Testis (tissue), 5 donors: ENCODE measurements at places on chromosomes 7 and 10. TPM values are rescaled to one million over a fixed set of nuclear protein-coding genes. Genes with fewer than 3 reads are reported as not detected.
A peak's percentile ranks its signal among the peaks of the same experiment; 100 is the strongest.

DNA sequence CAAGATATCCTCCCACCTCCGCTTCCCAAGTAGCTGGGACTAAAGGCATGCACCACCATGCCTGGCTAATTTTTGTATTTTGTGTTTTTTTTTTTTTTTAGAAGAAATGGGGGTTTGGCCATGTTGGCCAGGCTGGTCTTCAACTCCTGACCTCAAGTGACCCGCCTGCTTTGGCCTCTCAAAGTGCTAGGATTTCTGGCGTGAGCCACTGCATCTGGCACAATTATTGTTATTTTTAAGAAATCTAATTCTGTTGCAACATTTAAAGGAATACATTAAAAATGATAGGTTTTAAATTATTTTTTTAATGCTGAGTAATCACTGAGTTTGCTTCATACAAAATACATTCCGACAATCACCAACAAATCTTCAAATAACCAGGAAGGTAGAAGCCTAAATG lies 178.1 kb upstream of the SEMA3E start:
- no peaks in the 10 kb centered on the region for H3K36me3 ChIP-seq
- DNase-seq: no peak
- no peak overlapping the region for H3K4me3 ChIP-seq
- no peaks in the 10 kb centered on the region for H3K27me3 ChIP-seq
- no peaks in the 10 kb centered on the region for H3K4me1 ChIP-seq
- H3K27ac ChIP-seq: no peak overlapping the region

DNA sequence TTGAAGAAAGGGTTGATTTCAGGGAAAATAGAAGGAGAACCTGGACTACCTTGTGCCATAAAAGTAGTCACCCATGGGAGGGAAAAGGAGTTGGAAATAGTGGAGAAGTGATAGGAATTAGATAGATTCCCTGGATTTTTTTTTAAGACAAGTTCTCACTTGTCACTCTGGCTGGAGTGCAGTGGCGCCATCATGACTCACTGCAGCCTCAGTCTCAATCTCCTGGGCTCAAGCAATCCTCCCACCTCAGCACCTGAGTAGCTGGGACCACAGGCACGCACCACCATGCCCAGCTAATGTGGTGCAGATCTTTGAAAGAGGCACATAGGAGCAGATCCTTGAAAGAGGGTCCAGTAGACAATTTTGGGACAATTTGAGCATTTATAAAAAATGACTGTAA lies 9.5 kb upstream of the BLNK start:
- DNase-seq: no peak
- no peak overlapping the region for H3K27ac ChIP-seq
- no peaks in the 10 kb centered on the region for H3K27me3 ChIP-seq
- no peaks in the 10 kb centered on the region for H3K4me1 ChIP-seq

GRCh38 chr7:127890726-127891125 lies 140.5 kb downstream of the LRRC4 start:
- no peak for DNase-seq
- H3K27ac ChIP-seq: no peak overlapping the region
- peaks cover 21% of the 10 kb centered on the region for H3K4me1 ChIP-seq
- no peaks in the 10 kb centered on the region for H3K36me3 ChIP-seq

- H3K36me3 ChIP-seq: no peaks in the 10 kb centered on the region
- H3K27me3 ChIP-seq: no peaks in the 10 kb centered on the region
- no peak overlapping the region for H3K4me3 ChIP-seq
- H3K27ac ChIP-seq: no peak overlapping the region
- H3K4me1 ChIP-seq: no peaks in the 10 kb centered on the region
Observed at GRCh38 chr10:124016804-124017375, 76.5 kb downstream of the CHST15 start.

DNA sequence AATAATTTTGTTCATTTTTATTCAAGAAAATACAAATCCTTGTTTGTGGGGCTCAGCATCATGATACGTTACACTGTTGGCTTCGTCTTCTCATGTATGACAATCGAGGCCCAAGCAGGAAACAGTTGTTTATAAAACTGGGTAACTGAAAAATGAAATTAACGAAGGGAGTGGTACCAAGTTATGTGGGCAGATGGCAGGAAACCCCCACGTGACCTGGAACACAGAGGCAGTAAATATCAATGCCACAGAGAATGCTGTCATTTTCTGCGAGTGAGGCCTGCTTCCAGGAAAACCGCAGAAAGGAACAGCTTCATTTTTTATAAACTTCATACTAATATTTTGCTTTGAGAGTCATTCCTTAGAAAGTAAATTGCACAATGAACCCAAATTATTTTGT lies 201.0 kb upstream of the ADARB2 start:
- H3K36me3 ChIP-seq: no peaks in the 10 kb centered on the region
- no peak overlapping the region for H3K27ac ChIP-seq

DNA sequence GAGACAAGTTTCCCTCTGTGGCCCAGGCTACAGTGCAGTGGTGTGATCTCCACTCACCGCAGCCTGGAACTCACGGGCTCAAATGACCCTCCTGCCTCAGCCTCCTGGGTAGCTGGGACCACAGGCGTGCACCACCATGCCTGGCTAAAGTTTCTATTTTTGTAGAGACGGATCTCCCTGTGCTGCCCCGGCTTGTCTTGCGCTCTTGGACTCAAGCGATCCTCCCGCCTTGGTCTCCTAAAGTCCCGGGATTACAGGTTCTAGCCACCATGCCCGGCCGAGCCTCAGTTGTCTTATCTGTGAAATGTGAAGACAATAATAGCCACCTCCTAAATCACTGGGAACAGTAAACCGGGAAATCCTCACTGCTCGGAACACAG lies 88.1 kb downstream of the FOXL3 start:
- H3K4me1 ChIP-seq: peaks cover 10% of the 10 kb centered on the region
- H3K36me3 ChIP-seq: no peaks in the 10 kb centered on the region
- no peaks in the 10 kb centered on the region for H3K27me3 ChIP-seq
- no peak overlapping the region for H3K27ac ChIP-seq

- H3K27ac ChIP-seq: no peak overlapping the region
- H3K27me3 ChIP-seq: no peaks in the 10 kb centered on the region
- no peak for DNase-seq
- no peaks in the 10 kb centered on the region for H3K36me3 ChIP-seq
Observed at GRCh38 chr10:117663750-117664149, 121.2 kb downstream of the EMX2 start.

DNA sequence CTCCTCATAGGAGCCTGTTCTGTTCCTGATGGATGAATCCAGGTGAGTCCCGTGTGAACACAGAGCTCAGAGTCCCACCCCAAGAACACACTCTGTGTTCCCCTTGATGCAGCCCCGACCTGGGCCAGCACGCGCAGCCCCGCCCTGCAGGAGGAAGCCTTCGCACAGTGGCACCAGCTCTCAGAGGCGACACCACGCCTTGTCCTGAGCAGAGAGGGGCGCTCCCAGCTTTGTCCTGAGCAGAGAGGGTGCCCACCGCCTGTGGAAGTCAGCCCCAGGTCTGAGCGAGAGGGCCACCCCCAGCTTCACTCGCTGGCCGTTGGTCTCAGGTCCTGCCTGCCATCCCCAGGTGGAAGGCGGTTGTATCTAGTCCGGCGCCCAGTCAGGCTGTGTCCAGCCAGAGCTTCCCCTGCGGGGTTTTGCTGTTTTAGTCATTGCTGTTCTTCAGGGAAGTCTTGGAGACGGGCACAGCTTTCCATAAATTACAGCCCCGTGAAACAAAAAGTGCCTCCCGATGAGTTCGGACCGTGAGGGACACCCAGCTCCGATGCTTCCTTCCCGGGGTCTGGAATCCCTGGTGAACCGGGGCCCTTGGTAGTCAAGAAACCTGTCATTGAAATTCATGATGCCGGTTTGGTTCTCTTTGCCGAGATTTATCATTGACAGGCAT lies 43.6 kb downstream of the NKX6-2 start:
- no peaks in the 10 kb centered on the region for H3K36me3 ChIP-seq
- H3K4me3 ChIP-seq: no peak overlapping the region
- DNase-seq: no peak
- no peak overlapping the region for H3K27ac ChIP-seq
- no peaks in the 10 kb centered on the region for H3K27me3 ChIP-seq

DNA sequence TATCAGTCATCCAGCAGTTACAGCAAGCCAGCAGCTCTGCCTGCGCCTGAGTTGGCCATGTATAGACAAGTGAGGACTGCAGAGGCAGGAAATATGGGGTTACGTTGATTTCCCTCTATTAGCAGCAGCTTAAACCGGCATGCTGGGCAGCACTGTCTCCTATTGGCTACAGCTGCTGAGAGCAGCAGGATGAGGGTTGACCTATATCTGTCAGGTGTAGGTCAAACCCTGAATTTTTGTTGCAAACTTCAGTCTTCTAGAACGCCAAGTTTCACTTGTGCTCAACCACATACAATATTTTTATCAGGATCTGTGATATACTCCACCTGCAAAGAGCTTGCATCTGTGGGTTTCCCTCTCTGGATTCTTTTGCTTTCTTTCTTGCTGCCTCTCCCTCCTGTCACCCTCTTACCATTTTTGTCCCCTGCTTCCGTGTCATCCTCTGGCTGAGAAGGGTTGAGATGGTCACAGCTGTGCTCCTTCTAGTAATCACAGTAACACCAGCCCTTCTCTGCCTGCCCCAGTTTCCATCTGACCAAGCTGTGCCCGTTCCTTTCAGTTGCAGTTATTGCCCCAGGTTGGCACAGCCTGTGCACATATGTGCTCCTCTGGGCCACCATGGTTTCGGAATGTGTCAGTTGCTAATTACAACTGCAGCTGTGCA lies 23.8 kb upstream of the GLCCI1 start:
- H3K27ac ChIP-seq: no peak overlapping the region
- no peaks in the 10 kb centered on the region for H3K27me3 ChIP-seq
- DNase-seq: no peak

GRCh38 chr10:88246675-88247074 lies 336.4 kb downstream of the RNLS start:
- no peak overlapping the region for H3K27ac ChIP-seq
- no peak for DNase-seq
- no peak overlapping the region for H3K4me3 ChIP-seq
- no peaks in the 10 kb centered on the region for H3K27me3 ChIP-seq
- peaks cover 31% of the 10 kb centered on the region for H3K4me1 ChIP-seq
- no peaks in the 10 kb centered on the region for H3K36me3 ChIP-seq

GRCh38 chr10:64374346-64374745 lies 853.1 kb downstream of the REEP3 start:
- H3K36me3 ChIP-seq: no peaks in the 10 kb centered on the region
- H3K27ac ChIP-seq: no peak overlapping the region
- H3K4me3 ChIP-seq: no peak overlapping the region
- DNase-seq: no peak

GRCh38 chr10:130747946-130748345 lies 563.6 kb downstream of the TCERG1L start:
- no peaks in the 10 kb centered on the region for H3K4me1 ChIP-seq
- no peaks in the 10 kb centered on the region for H3K36me3 ChIP-seq
- no peak overlapping the region for H3K4me3 ChIP-seq
- no peak for DNase-seq
- H3K27ac ChIP-seq: no peak overlapping the region
- H3K27me3 ChIP-seq: no peaks in the 10 kb centered on the region

DNA sequence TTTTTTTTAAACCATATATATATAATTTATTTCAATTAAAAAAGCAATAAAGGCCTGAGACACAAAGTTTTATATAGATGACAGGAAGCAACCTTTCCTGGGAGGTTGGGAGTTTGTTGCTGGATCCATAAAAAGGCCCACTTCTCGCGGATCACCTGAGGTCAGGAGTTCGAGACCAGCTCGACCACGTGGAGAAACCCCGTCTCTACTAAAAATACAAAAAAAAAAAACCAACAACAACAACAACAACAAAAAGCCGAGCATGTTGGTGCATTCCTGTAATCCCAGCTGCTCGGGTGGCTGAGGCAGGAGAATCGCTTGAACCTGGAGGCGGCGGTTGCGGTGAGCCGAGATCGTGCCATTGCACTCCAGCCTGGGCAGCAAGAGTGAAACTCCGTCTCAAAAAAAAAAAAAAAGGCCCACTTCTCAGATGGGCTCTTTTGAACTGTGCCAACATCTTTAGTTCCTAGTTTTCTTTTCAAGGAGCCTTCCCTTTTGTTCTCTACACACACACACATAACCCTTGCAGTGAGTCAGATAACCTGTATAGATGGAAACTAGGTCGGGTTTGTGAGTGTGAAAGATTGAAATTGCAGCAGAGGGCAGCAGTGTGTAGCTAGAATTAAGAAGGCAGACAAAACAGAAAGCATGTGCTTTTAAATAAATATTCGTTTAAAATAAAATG lies 1.2 kb upstream of the SMNDC1 start:
- peaks cover 11% of the 10 kb centered on the region for H3K4me1 ChIP-seq
- no peaks in the 10 kb centered on the region for H3K27me3 ChIP-seq
- H3K36me3 ChIP-seq: no peaks in the 10 kb centered on the region
- no peak overlapping the region for H3K4me3 ChIP-seq

DNA sequence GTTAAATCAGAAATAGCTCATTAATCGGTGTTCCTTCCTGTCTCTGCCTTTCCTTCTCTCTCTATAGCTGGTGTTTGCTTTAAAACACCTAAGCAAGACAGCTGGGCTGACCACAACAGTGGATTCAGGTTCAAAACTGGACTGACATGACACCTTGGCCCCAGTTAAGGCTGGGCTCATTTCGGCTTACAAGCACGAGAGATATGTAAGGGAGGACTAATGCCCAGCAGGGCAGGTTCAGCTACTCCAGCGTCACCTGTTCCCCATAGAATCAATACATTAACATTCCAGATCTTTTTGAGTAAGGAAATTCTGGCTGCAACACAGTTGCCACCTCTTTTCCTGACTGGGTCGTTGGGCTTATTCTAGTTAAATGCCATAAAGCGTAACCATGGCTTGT lies 323.0 kb upstream of the AOAH start:
- no peaks in the 10 kb centered on the region for H3K4me1 ChIP-seq
- DNase-seq: no peak
- no peak overlapping the region for H3K4me3 ChIP-seq
- no peak overlapping the region for H3K27ac ChIP-seq

- H3K36me3 ChIP-seq: no peaks in the 10 kb centered on the region
- no peaks in the 10 kb centered on the region for H3K27me3 ChIP-seq
- H3K27ac ChIP-seq: no peak overlapping the region
- peaks cover 5% of the 10 kb centered on the region for H3K4me1 ChIP-seq
- DNase-seq: no peak
Observed at GRCh38 chr10:71036297-71036966, 148.1 kb upstream of the PCBD1 start.

DNA sequence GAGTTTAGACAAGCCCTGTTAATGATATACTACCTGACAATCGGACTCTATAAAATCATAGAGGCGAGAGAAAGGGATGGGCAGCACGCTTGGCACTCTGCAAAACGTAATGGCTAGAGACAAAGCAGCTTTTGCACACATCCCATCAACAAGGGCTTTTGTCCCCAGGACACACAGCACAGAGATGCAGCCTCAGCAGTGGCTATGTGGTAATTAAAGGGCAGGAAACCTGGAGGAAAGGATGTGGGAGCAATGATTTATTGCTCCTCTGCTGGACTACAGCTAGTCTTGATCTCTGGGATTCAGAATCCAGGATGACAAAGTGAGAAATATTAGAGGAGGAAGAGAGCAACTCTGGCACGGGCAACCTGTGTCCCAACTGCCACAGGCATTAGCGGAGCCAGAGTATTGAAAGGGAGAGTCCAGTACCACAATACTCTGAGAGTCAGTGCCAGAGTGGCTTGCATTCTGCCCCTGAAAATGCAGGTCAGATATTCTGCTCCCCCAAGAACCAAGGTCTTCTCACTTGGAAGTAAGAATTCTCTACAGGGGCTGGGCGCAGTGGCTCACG lies 96.5 kb downstream of the ARMH3 start:
- H3K27me3 ChIP-seq: no peaks in the 10 kb centered on the region
- no peak for DNase-seq
- no peaks in the 10 kb centered on the region for H3K36me3 ChIP-seq
- peaks cover 18% of the 10 kb centered on the region for H3K4me1 ChIP-seq
- H3K27ac ChIP-seq: peak overlapping the region; percentile 73

GRCh38 chr10:74922921-74923320 lies 96.5 kb downstream of the KAT6B start:
- no peak overlapping the region for H3K4me3 ChIP-seq
- no peak for DNase-seq
- H3K4me1 ChIP-seq: peaks cover 58% of the 10 kb centered on the region
- peak overlapping the region; percentile 67 for H3K27ac ChIP-seq

LDB3 gene
- 2.7 TPM for total RNA-seq

PHF14 gene
- 55.7 TPM for total RNA-seq

TRIM50 gene
- total RNA-seq: 13.5 TPM

C7orf57 gene
- 2.8 TPM for total RNA-seq

TMEM254 gene
- 53.0 TPM for total RNA-seq
